ENCODE measurements at places on chromosomes 2 and 18.
A peak's percentile ranks its signal among the peaks of the same experiment; 100 is the strongest.

DNA sequence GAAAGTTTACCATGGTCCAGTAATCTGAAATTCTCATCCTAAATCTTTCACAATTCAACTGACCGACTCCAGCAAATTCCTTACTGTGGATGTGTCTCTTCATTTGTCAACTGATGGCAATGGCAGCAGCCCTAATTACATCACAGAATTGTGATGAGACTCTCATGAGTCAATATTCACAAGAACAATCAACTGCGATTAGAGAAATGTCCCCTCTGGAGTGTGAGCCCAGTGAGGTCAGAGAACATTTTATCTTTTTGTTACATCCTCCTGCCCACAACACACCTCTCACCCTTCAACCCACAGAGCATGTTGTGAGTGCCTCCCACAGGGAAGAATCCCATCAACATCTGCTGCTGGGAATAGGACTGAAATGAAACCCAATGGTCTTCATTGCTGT, 73.6 kb downstream of the CD226 start:
- H3K36me3 ChIP-seq = no peaks in the 10 kb centered on the region
- no peak overlapping the region for H3K4me3 ChIP-seq
- no peaks in the 10 kb centered on the region for H3K27me3 ChIP-seq
- H3K4me1 ChIP-seq = no peaks in the 10 kb centered on the region
- H3K27ac ChIP-seq = no peak overlapping the region
- no peak for DNase-seq

GRCh38 chr2:233436191-233436581, 81.9 kb downstream of the DGKD start:
- no peaks in the 10 kb centered on the region for H3K27me3 ChIP-seq
- DNase-seq = no peak
- no peak overlapping the region for H3K27ac ChIP-seq
- no peaks in the 10 kb centered on the region for H3K36me3 ChIP-seq
- peaks cover 4% of the 10 kb centered on the region for H3K4me1 ChIP-seq

GRCh38 chr2:112020561-112020960, 34.5 kb upstream of the TMEM87B start:
- H3K4me3 ChIP-seq = no peak overlapping the region
- DNase-seq = no peak
- H3K4me1 ChIP-seq = no peaks in the 10 kb centered on the region
- H3K27me3 ChIP-seq = no peaks in the 10 kb centered on the region
- no peaks in the 10 kb centered on the region for H3K36me3 ChIP-seq

GRCh38 chr18:52950155-52950554, 610.2 kb downstream of the DCC start:
- no peak for DNase-seq
- H3K4me1 ChIP-seq = no peaks in the 10 kb centered on the region
- H3K27me3 ChIP-seq = no peaks in the 10 kb centered on the region
- H3K4me3 ChIP-seq = no peak overlapping the region
- H3K27ac ChIP-seq = no peak overlapping the region

DNA sequence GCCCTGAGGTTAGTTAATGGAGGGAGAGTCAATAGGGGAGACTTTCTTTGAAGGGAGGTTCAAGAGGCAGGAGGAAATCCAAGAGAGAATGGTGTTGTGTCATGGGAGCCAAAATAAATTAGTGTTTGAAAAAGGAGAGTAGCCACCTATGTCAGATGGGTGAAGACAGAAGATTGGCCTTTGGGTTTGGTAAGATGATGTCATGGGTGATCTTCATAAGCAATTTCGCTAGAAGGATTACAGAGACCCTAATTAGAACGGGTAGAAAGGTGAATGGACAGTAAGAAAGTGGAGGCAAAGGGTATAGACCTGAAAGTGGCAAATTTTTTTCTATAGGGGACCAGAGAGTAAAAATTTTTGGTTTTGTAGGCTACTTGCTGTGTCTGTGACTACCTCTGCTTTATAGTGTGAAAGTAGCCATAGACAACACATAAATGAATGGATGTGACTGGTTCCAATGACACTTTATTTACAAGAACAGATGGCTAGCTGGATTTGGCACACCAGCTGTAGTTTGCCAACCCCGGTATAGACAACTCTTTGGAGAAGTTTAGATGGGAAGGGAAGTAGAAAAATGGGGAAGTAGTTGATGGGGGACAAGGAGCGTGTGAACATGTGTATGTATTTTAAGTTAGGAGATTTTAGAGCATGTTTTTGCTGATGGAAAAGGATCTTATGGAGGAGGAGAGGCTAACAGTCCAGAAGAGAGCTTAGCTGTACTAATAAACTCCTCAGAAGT, 9.3 kb downstream of the STAMBP start:
- no peaks in the 10 kb centered on the region for H3K4me1 ChIP-seq
- H3K27ac ChIP-seq = no peak overlapping the region
- H3K27me3 ChIP-seq = no peaks in the 10 kb centered on the region
- H3K4me3 ChIP-seq = no peak overlapping the region
- H3K36me3 ChIP-seq = no peaks in the 10 kb centered on the region
- DNase-seq = no peak

GRCh38 chr2:187552828-187553681, 1.2 kb downstream of the TFPI start:
- H3K27me3 ChIP-seq = no peaks in the 10 kb centered on the region
- no peak overlapping the region for H3K27ac ChIP-seq
- no peak for DNase-seq
- H3K36me3 ChIP-seq = no peaks in the 10 kb centered on the region
- peak overlapping the region; percentile 26 for H3K4me3 ChIP-seq

DNA sequence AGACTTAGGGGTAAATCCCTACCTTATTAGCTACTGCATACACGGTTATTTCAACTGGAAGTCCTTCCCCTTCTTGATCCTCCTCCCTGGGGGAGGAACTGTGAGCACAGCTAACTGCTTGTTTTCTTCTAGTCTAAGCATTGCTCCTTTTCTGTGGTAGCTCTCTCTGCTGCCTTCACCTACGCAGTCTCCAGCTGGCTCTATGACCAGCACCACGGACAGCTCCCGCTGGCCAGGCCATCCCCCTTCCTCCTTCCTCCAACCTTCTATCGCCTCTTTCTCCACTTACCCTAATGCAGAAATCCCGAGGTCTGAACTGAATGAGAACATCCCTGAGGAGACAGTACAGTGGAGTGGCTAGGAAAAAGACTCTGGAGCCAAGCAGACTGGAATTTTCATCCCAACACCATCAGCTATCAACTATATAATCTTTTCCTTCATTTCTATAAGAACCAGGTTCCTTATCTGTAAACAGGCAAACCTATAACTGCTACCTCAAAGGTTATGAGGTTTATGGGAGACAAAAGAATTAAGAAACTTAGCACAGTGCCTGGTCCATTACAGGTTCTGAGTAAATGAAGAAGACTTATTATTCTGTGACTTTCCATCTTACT, 4.7 kb upstream of the CFAP65 start:
- no peaks in the 10 kb centered on the region for H3K4me1 ChIP-seq
- H3K36me3 ChIP-seq = no peaks in the 10 kb centered on the region
- no peak overlapping the region for H3K27ac ChIP-seq

DNA sequence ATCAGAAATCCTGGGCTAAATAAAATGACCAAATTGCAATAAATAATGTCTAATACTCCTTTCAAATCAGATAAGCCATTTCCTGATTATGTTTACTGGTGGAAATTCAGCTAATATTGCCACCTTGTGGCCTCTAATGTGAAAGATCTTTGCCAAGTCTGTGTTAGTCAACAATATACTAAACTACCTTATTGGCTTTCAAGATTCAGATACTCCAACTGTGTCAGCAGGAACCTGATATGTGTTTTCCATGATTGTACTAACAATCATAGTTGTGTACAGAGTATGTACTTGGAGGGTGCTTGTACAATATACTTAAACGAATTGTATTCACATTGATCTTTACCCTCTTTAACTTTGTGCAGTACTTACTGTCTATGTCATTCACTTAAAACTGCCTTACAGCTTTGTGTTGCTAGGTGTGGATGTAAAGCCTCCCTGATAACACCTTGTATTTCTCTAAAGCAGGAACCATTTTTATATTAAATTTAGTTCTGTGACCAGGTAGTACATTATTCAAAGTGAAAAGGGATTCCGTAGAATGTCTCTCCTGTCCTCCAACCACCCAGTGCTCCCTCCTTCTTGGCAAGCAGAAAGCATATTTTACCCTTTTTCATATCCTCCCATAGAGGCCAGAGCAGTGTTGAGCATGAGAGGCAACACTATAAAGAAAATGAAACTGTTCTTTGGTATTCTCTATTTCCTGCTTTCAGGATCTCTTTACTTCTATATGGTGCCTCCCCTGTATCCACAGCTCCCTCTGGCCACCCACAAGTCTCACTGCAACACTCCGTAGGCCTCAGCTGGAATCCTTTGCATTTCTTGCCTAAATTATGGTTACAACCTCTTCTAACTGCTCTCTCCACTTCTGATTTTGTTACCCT, 75.2 kb upstream of the C2orf15 start:
- H3K4me3 ChIP-seq = no peak overlapping the region
- no peaks in the 10 kb centered on the region for H3K27me3 ChIP-seq
- no peaks in the 10 kb centered on the region for H3K36me3 ChIP-seq
- no peak overlapping the region for H3K27ac ChIP-seq
- DNase-seq = no peak
- peaks cover 1% of the 10 kb centered on the region for H3K4me1 ChIP-seq

DNA sequence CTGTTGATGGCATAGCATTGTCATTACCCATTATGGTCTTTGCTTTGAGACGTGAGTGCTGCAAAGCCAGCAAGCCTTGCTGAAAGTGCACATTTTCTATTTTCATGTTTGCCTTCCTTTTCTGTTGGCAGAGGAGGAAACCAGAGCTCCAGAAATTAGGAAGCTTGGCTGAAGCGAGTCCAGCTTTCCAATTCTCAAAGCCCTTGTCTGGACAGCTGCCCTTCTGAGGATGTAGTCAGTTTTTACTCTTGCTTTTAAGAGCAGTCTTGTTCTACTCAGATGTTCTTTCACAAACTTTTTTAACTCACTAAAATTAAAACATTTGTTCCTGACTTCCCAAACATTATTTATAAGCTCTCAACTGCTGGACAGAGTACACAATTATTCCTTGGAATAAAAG, 93.8 kb downstream of the ICOS start:
- no peaks in the 10 kb centered on the region for H3K27me3 ChIP-seq
- no peak overlapping the region for H3K27ac ChIP-seq
- H3K4me1 ChIP-seq = peaks cover 2% of the 10 kb centered on the region
- no peak for DNase-seq

DNA sequence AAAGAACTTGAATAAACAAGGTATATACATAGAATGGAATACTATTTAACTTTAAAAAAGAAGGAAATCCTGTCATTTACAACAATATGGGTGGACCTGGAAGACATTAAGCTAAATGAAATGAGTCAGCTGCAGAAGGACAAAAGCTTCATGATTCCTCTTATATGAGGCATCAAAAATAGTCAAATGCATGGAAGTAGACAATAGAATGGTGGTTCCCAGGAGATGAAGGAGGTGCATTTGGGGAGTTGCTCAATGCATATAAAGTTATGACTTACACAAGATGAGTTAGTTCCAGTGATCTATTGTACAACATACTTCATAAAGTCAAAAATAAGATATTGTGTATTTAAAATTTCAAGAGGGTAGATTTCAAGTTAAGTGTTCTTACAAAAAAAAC, 426.1 kb upstream of the UBE2E3 start:
- no peaks in the 10 kb centered on the region for H3K27me3 ChIP-seq
- DNase-seq = no peak
- no peaks in the 10 kb centered on the region for H3K4me1 ChIP-seq
- no peak overlapping the region for H3K27ac ChIP-seq
- no peak overlapping the region for H3K4me3 ChIP-seq
- no peaks in the 10 kb centered on the region for H3K36me3 ChIP-seq

DNA sequence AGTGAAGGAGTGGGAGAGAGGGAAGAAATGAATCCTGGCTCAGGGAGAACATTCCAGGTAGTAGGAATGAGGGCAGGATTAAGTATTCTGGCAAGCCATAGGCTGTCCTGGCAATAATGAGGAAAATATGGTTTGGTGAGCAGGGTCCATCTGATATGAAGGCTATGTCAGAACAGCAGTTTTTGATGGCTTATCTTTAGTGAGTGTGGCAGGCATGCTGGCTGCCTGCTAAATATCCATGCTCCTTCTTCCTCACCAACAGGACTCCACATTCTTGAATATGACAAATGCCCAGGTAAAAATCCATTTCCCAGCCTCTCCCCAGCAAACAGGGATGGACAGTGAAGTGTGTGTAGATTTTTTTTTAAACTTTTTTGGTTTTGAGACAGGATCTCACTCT, 13.2 kb upstream of the CTIF start:
- no peaks in the 10 kb centered on the region for H3K27me3 ChIP-seq
- H3K36me3 ChIP-seq = no peaks in the 10 kb centered on the region
- no peak overlapping the region for H3K4me3 ChIP-seq
- no peaks in the 10 kb centered on the region for H3K4me1 ChIP-seq
- DNase-seq = no peak
- H3K27ac ChIP-seq = no peak overlapping the region

DNA sequence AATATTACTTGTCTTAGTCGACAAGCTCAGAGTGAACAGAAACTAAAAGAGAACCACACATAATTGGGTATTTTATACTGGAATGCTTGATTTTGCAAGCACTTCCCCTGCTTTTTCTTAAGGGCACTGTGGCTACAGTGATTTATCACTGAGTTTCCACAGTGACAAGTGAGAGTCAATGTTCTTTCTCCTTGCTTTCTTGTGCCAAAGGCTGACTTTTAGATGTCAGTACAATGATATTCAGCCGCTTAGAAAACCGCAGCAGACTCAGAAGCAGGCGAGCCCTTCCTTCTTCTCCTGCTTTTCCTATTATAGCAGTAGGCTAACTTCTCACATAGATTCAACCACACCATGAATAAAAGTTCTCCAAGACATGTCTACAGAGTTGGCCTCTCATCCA, 1603.6 kb upstream of the NXPH2 start:
- no peak overlapping the region for H3K27ac ChIP-seq
- no peak for DNase-seq
- H3K4me1 ChIP-seq = no peaks in the 10 kb centered on the region
- H3K27me3 ChIP-seq = no peaks in the 10 kb centered on the region
- no peak overlapping the region for H3K4me3 ChIP-seq
- H3K36me3 ChIP-seq = no peaks in the 10 kb centered on the region

GRCh38 chr2:130908832-130909231, 72.1 kb downstream of the ARHGEF4 start:
- H3K36me3 ChIP-seq = no peaks in the 10 kb centered on the region
- H3K27ac ChIP-seq = no peak overlapping the region
- H3K27me3 ChIP-seq = no peaks in the 10 kb centered on the region
- no peaks in the 10 kb centered on the region for H3K4me1 ChIP-seq

DNA sequence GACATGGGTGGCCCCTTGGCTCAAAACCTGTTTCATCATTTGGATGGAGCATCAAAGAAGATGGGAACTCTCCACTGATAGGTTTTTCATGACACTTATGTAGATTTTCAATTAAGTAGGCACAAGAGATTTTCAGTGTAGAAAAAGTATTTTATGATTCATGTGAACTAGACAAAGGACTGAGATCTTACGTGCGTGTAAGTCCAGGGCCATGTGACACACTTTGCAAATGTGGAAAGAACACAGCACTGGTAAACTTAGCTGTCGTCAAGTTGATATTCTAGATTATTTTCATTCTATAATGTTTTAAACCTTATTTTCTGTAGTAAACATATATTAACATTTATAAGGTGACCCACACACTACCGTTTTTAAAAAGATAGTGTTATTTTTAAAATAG, 37.4 kb downstream of the RNF144A start:
- H3K4me1 ChIP-seq = no peaks in the 10 kb centered on the region
- no peaks in the 10 kb centered on the region for H3K27me3 ChIP-seq
